ENCODE measurements at places on chromosomes 6 and 20.

GRCh38 chr20:36632487-36633284 is 13.3 kb downstream of the SLA2 start:
- no peak for DNase-seq

DNA sequence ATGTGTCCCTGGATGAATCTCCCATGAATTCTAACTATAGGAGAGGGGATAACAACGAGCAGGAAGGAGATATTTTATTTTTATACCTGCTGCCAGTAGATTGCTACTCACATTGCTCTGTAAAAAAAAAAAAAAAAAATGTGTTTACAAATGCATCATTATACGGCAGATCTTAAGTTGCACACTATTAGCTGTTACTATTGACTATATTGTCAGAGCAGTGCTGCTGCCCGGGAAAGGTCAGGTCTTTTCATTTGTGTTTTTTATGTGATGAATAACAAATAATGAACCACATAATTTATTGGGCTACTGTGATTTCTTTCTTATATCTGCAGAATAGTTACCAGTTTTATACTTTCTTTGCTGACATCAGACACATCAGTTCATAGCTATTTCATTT is 393.3 kb downstream of the C6orf118 start:
- DNase-seq, result no peak

- DNase-seq, result no peak
Observed at GRCh38 chr20:6715401-6715941, 52.0 kb upstream of the BMP2 start.

GRCh38 chr6:30601436-30601814 is 15.6 kb downstream of the PPP1R10 start:
- no peak for DNase-seq

GRCh38 chr20:18188434-18188833 is 50.8 kb downstream of the KAT14 start:
- DNase-seq, result peak; percentile 84

- no peak for DNase-seq
Observed at GRCh38 chr20:62951896-62952372, 575 bp upstream of the SLC17A9 start.

DNA sequence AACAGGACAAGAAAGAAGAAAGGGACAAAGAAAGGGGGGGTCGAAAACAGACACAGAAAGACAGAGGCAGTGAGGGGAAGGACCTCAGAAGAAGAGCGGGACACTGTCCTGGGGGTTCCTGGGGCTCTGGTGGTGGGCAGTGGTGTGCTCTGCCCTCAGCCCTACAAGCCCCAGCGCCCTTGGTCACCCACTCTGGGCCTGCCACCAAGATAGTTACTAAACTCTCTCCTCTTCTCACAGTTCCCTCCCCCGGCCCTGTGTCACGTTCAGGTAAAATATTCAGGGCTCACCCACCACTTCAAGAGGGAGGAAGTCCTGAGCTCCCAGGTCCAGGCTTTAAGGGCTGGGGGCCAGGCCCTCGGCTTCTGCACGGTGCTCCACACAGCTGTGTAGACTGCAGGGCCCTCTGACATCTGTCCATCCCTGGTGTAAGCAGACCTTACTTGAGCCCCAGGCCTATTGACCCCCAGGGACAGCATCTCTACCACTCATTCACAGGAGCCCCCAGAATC is 87.4 kb downstream of the MRPL14 start:
- no peak for DNase-seq

DNA sequence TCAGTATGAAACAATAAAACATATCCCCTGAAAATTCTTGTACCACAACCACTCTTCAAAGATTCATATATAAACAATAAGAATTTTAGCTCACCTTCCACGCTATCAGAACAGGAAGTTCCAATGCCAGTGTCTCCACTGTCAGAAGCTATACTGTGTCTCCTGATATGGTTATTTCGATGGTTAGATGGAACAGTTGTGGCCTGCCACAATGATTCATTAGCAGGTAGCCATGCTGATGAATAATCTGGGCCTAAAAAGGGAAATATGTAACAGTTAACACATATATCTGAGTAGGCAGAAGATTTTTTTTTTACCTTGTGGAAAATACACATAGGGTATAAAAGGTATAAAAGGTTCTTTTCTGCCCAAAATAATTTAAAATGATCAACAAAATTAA is 19.0 kb downstream of the CEP85L start:
- DNase-seq, result no peak

- DNase-seq, result no peak
Observed at GRCh38 chr6:93721386-93722048, 302.2 kb upstream of the EPHA7 start.

DNA sequence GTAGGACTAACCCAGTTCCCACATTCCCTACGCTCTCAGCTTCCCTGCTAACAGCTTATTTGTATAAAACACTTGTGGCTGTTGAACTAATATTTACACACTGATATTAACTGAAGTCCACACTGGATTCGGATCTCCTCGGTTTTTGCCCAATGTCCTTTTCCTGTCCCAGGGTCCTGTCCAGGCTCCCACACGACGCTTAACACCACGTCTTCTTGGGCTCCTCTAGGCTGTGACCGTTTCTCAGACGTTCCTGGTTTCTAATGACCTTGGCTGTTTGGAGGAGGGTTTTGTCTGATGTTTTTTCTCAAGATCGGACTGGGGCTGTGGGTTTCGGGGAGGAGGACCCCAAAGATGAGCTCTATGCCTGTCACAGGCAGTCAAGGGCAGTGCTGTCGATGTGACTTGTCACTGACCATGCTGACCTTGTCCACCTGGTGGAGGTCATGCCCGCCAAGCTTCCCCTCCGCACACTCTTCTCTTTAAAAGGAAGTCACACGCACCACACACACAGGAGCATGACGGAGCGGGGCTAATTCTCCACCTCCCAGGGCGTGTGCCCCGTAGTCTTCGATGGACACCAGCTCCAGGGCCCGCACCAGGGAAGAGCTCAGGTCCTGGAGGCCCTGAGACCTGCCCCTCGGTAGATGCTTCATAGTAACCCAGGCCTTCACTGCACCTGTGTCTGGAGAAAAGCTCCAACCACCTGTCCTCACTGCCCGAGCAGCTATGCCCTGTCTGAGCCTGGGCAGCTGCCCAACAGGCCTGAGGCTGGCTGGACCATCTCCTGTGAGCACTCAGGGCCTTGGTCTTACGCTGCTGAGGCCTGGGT is 72.0 kb downstream of the TTLL2 start:
- DNase-seq, result no peak

DNA sequence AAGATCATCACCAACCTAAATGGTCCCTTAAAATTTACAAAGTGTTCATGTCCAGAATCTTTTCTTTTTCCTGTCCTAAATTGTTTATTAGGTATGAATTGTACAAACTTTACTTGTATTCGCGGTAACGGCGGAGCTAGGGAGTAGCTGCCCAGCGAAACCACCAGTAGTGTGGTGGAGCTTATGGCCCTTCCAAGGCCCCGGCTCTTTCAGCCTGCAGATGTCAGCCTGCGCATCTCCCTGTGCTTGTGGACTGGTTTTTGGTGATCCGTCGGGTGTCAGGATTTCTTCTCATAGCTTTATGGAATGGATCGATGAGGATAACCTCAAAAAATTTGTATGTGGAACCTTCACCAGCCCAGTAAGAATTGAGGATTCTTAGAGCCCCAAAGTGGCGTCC is 27.2 kb upstream of the ENPP1 start:
- DNase-seq, result no peak

DNA sequence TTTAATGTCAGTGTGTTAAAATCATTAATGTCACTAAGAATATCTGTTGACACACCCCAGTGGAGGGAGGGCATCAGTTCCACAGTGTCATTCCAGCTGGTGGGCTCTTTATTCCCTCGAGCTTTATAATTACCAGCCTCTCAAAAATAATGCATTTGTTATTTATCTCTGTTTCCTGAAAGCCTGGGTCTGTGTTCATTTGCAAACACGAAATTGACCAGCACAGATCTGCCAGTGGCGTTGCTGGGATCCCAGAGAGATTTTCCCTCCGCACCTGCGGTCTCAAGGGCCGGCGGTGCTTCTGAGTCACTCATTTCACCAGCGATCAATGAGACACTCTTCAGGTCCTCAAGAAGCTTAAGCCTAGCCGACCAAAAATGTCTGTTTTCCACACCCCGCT is 5.7 kb upstream of the PYGB start:
- DNase-seq, result no peak

DNA sequence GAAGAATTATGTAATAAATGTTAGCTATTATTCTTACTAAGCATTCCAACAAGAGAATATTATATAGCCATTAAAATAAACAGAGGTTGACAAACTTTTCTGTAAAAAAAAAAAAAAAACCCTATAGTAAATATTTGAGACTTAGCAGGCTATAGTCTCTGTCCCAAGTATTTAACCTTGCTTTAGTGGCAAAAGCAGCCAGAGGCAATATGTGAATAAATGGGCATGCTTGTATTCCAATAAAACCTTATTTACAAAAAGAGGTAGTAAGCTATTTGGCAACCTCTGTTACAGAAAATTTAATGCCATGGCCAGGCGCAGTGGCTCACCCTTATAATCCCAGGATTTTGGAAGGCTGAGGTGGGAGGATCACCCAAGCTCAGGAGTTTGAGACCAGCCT is 14.6 kb downstream of the CDK5RAP1 start:
- DNase-seq, result no peak

DNA sequence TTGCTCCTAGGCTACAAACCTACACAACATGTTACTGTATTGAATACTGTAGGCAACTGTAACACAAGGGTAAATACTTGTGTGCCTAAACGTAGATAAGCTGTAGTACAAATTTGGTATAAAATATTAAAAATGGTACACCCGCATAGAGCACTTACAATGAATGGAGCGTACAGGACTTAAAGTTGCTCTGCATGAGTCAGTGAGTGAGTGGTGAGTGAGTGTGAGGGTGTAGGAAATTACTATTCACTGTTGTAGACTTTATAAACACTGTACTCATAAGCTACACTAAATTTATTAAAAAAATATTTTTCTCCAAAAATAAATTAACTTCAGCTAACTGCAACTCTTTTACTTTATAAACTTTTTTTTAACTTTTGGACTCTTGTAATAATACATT is 391.6 kb downstream of the ADGRB3 start:
- no peak for DNase-seq

DNA sequence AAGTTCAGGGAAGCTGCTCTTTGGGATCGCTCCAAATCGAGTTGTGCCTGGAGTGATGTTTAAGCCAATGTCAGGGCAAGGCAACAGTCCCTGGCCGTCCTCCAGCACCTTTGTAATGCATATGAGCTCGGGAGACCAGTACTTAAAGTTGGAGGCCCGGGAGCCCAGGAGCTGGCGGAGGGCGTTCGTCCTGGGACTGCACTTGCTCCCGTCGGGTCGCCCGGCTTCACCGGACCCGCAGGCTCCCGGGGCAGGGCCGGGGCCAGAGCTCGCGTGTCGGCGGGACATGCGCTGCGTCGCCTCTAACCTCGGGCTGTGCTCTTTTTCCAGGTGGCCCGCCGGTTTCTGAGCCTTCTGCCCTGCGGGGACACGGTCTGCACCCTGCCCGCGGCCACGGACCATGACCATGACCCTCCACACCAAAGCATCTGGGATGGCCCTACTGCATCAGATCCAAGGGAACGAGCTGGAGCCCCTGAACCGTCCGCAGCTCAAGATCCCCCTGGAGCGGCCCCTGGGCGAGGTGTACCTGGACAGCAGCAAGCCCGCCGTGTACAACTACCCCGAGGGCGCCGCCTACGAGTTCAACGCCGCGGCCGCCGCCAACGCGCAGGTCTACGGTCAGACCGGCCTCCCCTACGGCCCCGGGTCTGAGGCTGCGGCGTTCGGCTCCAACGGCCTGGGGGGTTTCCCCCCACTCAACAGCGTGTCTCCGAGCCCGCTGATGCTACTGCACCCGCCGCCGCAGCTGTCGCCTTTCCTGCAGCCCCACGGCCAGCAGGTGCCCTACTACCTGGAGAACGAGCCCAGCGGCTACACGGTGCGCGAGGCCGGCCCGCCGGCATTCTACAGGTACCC is at the start of gene ESR1:
Gene ESR1, plus strand, starts transcription at position 170 of the 858 bp plus-strand sequence. Its CDS starts 231 bp downstream, at position 401.
- no peak for DNase-seq

- DNase-seq, result no peak
Observed at GRCh38 chr20:19968466-19969073, 48.6 kb upstream of the NAA20 start.

GRCh38 chr6:31020057-31020456 is 9.8 kb downstream of the MUC22 start:
- DNase-seq, result no peak

GRCh38 chr6:27294409-27294808 is 17.7 kb downstream of the POM121L2 start:
- no peak for DNase-seq

Data from AG10803 (cell line).